ENCODE measurements at places on chromosomes 11 and 22.

GRCh38 chr22:44030702-44031082 is 6.6 kb downstream of the PARVB start:
- DNase-seq: no peak

DNA sequence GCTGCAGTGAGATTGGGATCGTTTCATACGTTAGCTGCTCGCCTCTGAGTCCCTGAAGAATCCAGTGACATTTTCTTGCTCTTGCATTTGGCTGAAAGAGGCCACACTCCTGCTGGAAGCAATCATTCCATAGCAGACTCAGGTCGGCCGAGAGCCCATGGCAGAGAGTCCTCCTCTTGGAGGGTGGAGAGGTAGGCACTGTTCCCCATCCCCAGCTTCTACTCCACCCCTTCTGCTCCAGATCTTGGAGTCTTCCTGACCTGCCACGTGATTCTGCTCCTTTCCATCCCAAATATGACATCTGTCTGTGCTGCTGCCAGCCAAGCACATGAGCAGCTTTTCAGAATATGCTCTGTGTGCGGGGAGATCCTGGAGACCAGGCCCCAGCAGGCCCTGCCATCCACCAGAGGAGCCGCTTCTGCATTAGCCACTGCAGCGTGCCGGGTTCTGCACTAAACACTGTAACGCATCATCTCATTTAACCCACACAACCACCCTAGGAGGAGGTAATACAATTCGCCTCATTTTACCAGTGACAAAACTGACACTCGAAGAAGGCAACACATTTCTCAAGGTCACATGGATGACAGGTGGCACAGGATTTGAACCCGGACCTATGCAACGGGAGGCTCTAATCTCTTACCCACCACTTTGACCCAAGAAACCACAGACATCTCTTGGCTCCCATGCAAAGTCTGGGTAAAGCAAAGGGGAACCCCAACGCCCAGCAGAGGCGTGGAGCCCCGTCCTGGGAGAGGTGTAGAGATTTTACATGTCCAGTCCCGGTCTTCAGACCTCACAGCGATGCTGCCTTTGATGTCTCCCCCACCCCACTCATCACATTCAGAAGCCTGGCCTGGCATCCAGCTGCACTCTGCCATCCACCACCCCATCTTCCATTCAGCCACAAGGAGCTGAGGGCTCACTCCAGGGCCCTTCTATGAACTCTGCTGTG is 78.8 kb downstream of the FEZ1 start:
- no peak for DNase-seq

DNA sequence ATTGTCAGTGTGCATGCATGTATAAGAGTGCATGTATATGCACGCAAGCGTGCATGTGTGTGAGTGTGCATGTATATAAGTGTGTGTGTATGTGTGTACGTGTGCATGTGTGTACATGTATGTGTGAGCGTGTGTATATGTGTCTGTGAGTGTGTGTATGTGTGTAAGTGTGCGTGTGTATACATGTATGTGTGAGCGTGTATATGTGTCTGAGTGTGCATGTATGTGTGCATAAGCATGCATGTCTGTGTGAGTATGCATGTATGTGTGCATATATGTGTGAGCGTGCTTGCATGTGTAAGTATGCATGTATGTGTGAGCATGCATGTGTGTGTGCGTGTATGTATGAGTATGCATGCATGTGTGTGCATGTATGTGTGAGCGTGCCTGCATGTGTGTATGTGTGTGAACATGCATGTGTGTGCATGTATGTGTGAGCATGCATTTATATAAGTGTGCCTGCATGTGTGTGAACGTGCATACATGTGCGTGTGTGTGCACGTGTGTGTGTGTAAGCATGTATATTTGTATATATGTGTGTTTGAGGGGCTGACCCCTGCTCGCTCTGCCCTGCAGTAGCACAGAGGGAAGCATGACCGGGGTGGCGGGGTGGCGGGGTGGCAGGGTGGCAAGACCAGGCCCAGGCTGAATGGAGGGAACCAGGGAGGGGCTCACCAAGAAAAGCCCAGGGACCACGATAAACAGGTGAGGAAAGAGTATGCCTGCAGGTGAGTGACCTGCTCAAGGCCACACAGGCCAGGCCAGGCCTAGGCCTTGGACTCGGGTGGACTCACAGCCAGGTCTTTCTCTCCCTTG is 26.3 kb downstream of the CYTH4 start:
- DNase-seq: no peak

GRCh38 chr11:69293819-69294505 is at the start of gene MYEOV:
Gene MYEOV (plus strand): TSS chr11:69294155. CDS start chr11:69295355, 1,200 bp downstream.
- peak; percentile 19 for DNase-seq

- no peak for DNase-seq
These were observed 3.6 kb downstream of the TCIRG1 start for GRCh38 chr11:68042219-68043028.

GRCh38 chr11:117039270-117039669 is 59.0 kb downstream of the SIK3 start:
- DNase-seq: no peak
